Stimulated activated CD4-positive, alpha-beta T cell treated with anti-CD3 and anti-CD28 coated beads, Interleukin-2, amount 100 ng/mL, for 48 hours (primary cell): ENCODE measurements at places on chromosomes 1 and 21.

- DNase-seq = no peak
Measured at GRCh38 chr1:4595341-4596225, 58.8 kb upstream of the AJAP1 start.

DNA sequence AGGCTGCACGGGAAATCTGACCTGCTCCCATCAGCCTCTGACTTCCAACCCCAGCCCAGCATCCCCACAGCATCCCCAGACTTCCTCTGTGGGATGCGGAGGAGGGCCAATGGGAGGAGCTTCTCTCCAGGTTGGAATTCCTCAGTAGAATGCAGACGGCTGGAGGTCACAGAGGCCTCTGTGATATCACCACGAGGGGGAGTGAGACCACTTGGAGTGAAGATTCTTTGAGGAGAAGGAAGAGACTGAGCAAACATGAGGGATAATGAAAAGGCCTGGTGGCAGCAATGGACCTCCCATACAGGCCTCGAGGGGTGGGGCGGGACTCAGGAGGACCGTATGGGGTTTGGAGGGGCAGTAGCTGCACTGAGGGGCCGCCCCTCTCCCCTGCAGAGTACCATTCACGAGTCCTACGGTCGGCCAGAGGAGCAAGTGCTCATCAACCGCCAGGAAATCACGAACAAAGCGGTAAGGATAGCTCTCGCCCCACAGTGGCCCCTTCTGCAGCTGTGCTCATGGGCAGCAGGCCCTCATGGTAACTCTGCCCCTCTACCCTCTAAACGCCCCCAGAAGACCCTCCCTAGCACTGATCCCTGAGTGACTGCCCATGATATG is at the start of gene CATSPER4:
Gene CATSPER4, plus strand, starts transcription at position 230 of the 615 bp plus-strand sequence. Its CDS starts 26 bp downstream, at position 256.
- DNase-seq = no peak

GRCh38 chr1:209416039-209416438 is 167.5 kb upstream of the CAMK1G start:
- no peak for DNase-seq

- DNase-seq = no peak
Measured at GRCh38 chr1:183516725-183517124, 44.4 kb downstream of the SMG7 start.

GRCh38 chr1:12502336-12503109 is 115.5 kb downstream of the DHRS3 start:
- DNase-seq = peak; percentile 23

DNA sequence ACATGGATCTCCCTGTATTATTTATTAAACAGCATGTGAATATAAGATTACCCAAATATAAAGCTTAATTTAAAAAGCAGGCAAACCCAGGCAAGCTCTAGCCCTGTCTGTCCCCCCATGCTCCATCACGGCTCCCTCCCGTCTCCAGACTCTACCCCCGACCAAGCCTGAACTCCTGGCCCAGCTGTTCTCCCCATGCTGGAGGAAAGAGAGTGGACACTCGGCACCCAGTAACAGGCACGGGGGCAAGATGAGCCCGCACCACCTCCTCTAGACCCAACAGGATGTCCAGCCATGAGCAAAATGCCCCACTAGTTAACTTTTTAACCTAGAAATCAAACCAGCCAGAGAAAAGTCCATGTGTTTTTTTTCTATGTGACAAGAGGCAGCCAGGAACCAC is 19.3 kb downstream of the SLC19A1 start:
- no peak for DNase-seq
